ENCODE measurements at places on chromosomes 12 and 14.

DNA sequence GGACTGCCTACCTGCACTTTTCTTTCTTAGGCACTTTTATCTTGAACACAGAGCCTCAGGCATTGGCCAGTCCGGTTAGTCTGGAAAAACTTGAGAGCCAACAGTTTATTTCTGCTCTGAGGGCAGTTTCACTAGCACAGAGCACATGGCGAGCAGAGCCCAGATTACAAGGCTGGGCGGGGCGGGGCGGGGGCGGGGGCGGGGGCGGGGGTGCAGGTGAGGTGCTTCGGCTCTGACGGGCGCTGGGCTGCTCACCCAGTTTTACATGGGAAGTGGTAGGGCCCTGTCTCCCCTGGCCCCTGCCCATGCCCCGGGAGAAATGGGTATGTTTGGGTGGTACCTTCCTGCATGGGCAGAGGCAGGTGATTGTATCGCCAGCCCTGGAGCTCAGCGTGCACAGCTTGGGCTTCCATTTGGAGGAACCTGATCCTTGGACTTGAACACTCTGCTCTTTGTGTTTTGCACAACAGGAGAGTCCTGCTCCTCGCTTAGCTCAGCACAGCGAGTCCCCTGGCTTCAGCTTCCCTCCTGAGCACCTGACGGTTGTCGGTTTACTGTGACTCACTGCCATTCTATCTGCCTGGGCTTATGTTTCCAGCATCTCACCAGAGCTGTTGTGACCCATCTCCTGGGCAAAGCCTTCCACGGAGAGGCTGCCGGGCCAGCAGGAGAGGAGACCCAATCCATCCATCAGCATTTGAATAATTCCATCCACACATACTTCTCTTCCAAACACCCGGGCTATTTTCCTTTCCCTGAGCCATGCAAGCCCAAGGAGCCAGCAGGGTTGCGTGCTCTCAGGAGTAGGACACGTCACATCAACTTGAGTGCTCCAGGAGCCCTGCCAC lies 108.5 kb downstream of the ARF6 start:
- no peak for DNase-seq

- no peak for DNase-seq
Measured at GRCh38 chr12:58365087-58365390, 423.7 kb downstream of the ATP23 start.

- no peak for DNase-seq
Measured at GRCh38 chr12:71721783-71722505, 32.7 kb upstream of the RAB21 start.

GRCh38 chr12:52022841-52023181 lies 16.1 kb downstream of the TAMALIN start:
- DNase-seq, result no peak

- no peak for DNase-seq
Measured at GRCh38 chr14:78652727-78653126, 482.6 kb downstream of the NRXN3 start.

Data from HAP-1 (cell line).